ENCODE measurements at places on chromosomes 13 and 19.

DNA sequence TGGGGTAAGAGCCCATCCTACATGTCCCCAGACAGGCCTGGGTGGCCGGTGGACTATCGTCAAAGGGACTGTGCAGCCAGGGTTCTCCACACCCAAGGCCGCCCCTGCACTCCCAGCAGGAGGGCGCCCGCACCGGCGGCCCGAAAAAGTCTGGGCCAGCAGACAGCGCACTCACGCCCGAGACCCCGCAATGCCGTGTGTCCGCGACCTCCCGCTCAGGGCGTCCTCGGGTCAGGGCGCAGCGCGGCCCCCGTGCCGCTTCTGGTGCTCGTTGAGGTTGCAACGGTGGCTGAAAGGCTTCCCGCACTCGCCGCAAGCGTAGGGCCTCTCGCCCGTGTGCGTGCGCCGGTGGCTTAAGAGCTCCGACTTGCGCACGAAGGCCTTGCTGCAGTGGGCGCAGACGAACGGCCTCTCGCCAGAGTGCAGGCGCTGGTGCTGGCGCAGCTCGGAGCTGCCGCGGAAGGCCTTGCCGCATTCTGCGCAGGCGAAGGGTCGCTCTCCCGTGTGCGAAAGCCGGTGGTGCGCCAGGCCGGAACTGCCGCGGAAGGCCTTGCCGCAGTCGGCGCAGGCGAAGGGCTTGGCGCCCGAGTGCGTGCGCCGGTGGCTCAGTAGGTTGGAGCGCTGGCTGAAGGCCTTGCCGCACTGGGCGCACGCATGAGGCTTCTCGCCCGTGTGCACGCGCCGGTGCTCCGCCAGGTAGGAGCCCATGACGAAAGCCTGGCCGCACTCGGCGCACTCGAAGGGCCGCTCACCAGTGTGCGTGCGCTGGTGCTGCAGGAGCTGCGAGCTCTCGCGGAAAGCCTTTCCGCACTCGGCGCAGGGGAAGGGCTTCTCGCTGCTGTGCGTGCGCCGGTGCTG lies 2.8 kb upstream of the A1BG start:
- no peak for DNase-seq

GRCh38 chr19:53908935-53909415 lies at the start of gene CACNG7:
Gene CACNG7, plus strand, starts transcription at chr19:53909278. Its CDS starts 3,554 bp downstream, at chr19:53912832.
- DNase-seq, result no peak

DNA sequence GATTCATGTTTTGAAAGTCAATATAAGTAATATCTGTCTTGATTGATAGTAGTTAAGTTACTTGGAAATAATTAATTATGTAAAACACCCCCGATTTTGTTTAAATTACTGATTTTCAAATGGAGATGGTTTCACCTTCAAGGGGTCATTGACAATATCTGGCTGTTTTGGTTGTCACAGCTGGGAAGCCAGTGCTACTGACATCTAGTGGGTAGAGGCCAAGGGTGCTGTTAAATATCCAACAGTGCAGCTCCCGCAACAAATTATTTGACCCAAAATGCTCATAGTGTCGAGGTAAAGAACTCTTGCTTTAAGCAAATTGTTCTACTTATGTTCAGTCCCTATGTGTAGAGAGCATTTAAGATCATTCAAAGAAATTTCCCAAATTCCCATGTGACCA lies 50.6 kb upstream of the PCDH20 start:
- no peak for DNase-seq

- no peak for DNase-seq
These were observed 27.0 kb downstream of the ZMYM5 start for GRCh38 chr13:19836472-19836871.

GRCh38 chr19:48760504-48761205 lies 5.3 kb downstream of the FGF21 start:
- no peak for DNase-seq

DNA sequence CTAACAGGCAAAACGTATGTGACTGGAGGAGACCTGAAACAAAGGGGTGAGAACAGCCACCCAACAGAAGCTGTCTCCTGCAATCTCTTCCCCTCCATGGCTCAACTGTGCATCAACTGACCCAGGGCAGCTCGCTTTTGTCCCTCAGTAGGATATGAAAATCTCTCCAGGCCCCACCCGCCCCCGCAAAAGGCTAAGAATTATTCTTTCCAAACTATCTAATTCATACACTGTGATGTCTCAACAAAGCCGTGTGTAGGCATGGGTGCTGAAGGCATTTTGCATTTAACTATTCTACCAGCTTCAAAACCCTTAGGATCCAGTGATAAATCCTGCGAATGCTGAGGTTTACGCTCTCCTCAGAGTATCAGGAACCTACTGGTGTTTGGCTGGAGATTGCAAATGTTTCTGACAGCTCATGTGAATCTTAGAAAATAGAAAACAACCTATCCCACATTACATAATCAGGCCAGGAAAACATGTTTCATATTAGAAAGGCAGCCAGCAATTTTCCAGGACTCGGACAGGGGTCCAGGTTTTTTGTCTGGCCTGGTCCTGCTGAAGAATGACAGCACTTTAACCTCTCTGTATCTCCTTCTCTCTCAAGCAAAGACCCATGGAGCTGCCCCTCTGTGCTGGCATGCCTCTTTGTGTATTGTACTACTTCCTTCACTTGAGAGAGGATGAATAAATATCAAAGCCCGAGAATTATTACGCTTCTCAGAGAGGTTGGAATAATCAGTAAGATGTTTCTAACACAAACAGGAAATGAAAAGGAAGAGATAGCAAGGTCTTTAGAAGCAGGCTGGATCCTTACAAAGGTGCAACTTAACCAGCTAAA lies 17.3 kb downstream of the DHRS12 start:
- no peak for DNase-seq

DNA sequence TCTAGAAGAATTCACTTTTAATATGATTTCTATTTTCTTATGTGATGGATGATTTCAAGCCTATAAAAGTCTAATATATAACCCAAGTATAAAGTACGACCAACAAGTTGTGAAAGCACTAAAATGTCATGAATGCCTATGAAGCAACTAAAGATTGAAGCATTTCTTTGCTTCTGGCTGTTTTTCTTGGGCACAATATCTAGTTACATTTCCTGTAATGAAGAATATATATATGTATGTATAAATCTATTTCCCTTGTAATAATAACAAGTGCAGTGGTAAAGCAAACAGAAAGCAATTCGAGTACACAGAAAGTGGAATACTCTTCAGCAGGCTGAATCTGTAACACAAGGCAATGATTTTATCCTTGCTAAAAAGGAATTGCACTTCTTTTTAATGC lies 5.4 kb downstream of the PCDH20 start:
- DNase-seq, result no peak

- DNase-seq, result no peak
These were observed 3.8 kb downstream of the SLAIN1 start for GRCh38 chr13:77701305-77701704.

GRCh38 chr13:82358284-82358683 lies 1524.0 kb downstream of the SLITRK1 start:
- DNase-seq, result no peak

DNA sequence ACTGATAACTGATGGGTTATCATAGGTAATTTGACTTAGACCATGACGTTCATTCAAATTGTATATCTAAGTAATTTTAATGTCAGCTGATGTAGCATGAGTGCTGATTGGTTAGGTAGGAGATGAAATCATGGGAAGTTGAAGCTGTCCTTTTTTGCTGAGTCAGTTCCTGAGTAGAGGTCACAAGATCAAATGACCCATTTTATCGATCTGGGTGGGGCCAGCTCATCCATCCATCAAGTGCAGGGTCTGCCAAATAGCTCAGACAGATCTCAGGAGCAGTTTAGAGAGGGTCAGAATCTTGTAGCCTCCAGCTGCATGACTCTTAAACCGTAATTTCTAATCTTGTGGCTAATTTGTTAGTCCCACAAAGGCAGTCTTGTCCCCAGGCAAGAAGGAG lies 35.3 kb upstream of the CD177 start:
- DNase-seq, result no peak

GRCh38 chr19:49637821-49638738 lies 1.9 kb downstream of the RRAS start:
- no peak for DNase-seq

DNA sequence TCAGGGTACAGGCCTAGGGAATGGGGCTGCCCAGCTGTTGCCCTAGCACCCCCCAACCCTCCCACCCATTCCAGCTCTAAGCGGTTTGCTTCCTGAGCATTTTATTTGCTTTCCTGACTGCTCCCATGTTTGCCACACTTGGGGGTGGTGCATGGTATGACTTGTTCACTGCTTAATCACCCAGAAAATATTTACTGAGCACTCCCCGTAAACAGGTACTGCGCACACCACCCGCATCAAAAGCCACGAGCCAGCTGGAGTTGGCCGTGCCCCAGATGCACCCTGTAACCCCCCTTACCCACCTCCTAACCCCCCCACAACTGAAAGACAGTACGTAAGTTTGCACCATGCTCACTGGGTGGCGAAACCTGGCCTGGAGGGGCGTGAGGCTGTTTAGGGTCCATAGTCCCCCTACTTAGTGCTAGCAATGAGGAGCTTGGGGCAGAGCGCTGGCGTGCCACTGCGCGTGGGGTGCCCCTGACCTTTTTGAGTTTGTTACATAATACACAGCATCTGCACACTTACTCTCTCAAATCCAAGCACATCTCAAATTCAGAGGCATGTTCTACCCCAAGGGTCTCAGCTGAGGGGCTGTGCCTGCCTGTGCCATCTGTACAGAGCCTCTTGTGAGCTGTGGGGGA lies 29.8 kb downstream of the DPF1 start:
- no peak for DNase-seq

DNA sequence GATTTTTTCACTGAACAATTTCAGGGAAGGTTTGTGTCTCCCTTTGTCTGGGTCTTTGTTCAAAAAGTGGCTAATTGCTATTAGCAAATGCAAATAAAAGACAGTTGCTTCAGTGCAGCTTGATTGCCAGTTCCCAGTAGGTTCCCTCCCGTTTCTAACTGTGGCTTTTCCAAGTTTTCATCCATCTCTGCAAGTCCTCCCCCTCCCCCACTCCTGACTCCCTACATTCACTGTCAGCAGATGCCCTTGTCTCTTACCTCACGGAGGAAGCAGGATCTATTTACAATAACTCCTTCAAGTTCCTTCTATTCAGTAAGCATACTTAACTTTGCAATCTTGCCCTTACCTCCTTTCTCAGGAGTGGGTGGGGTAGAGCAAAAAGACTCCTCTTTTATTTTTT lies 55.4 kb upstream of the SCEL start:
- no peak for DNase-seq

DNA sequence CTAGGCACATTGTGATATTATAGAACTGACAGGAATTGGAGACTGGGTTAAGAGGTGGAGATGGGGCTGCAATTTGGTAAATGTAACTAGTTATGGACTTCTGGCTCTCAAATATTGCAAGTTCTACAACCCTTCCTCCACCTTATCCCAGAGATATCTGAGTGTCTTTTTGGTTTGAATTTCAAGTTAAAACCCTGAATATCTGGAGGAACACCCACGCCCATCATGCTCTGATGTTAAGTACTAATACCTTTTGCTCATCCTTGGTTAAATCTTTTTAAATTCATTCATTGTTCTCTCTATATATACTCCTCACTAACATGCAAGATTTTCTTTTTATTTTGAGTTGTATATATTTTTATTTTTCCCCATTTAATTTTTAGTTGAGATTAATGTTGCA lies 28.9 kb downstream of the ITGBL1 start:
- no peak for DNase-seq

- DNase-seq, result no peak
These were observed 236.4 kb downstream of the ATP8A2 start for GRCh38 chr13:25608181-25608580.

DNA sequence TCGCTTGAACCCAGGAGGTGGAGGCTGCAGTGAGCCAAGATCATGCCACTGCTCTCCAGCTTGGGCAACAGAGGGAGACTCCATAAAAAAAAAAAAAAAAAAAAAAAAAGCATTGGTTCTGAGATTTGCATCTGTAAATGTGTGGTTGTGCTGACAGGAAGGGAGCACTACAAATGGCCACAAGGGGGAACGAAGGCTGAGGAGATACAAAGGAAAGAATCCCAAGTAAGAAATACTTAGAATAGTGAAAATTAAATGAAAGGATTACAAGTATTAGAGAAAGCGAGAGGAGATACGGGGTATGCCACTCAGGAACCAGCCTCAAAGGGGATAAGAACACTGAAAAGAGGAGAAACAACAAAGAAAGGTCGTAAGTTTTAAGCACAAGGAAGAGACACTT lies 284.9 kb downstream of the KLF12 start:
- DNase-seq, result no peak

- no peak for DNase-seq
These were observed 73.2 kb upstream of the DOCK9 start for GRCh38 chr13:99050983-99051488.

GRCh38 chr19:38134540-38135149 lies 89.4 kb downstream of the DPF1 start:
- no peak for DNase-seq

GRCh38 chr13:47696674-47697073 lies 304.4 kb downstream of the SUCLA2 start:
- no peak for DNase-seq

- no peak for DNase-seq
These were observed 20.5 kb upstream of the F7 start for GRCh38 chr13:113084943-113085540.

- DNase-seq, result no peak
These were observed 34.4 kb upstream of the MIR17HG start for GRCh38 chr13:91313103-91313502.

- no peak for DNase-seq
These were observed 156.9 kb downstream of the DLEU7 start for GRCh38 chr13:50686551-50686950.

Data from stimulated activated CD8-positive, alpha-beta memory T cell treated with anti-CD3 and anti-CD28 coated beads, Interleukin-4, amount 100 ng/mL, for 4 hours (primary cell).